ENCODE measurements at places on chromosomes 16 and 17.

- no peak overlapping the region for H3K27ac ChIP-seq
- H3K4me1 ChIP-seq, result no peaks in the 10 kb centered on the region
- H3K36me3 ChIP-seq, result no peaks in the 10 kb centered on the region
- no peak overlapping the region for H3K4me3 ChIP-seq
- no peaks in the 10 kb centered on the region for H3K27me3 ChIP-seq
Measured at GRCh38 chr16:1823821-1824220, 2.8 kb downstream of the HAGH start.

DNA sequence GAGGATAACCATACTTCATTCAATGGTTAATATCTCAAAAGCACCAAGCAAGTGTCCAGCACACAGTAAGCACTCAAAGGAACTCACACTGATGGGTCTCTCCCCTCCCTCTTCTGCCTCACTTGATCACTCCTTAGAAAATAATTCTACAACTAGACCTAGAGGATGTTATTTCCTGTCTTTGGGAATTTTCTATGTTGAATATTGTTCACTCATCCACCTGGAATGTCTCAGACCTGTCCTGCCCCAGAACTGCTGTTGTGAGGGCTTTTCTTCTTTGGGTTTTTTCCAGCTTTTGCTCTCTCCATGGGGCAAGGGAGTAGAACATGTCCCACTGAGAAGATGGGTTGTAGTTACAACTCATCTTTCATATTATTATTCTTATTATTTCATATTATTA lies 25.3 kb downstream of the NXPH3 start:
- H3K4me1 ChIP-seq, result no peaks in the 10 kb centered on the region
- H3K27ac ChIP-seq, result no peak overlapping the region
- DNase-seq, result no peak
- no peak overlapping the region for H3K4me3 ChIP-seq
- no peaks in the 10 kb centered on the region for H3K27me3 ChIP-seq

DNA sequence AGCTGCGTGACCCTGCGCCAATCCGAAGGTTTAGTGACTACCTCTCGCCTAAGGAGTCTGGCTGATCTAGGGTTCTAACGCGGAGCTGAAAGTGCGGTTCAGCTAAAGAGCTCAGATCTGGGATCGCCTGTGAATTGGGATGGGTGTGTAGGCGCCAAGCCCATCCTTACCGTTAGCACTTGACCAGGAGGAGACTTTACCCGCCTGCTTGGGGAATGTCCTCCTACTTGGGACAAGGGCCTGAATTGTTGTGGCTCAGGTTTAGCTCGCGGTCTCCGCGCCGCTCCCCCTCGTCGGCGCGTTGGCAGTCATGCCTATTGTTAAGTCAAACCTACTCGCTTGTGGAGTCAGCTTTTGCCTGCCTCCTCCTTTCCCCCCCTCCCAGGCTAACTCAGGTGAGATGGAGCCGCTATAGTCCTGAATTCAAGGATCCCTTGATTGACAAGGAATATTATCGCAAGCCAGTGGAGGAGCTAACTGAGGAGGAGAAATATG lies 480 bp downstream of the MRPS7 start:
- peak overlapping the region; percentile 55 for H3K27ac ChIP-seq
- peak; percentile 72 for DNase-seq
- peaks cover 7% of the 10 kb centered on the region for H3K4me1 ChIP-seq
- H3K4me3 ChIP-seq, result peak overlapping the region; percentile 98

DNA sequence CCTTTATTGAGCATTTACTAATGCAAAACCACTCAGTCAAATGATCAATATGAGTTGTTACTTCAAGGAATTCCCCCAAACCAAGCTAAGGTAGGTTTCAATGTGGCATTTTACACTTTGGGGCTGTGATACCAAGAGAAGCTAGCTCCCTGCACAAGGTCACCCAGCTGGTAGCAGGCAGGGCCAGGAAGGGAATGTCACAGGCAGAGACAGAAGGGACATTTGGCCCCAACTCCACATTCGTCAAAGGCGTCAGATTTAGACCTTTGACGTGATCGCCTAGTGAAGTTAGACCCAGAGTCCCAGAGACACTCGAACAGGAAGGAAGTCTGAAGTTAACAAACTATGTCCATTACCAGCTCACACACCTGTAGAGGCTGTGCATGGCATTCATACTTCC lies 5.5 kb upstream of the SMG1 start:
- no peaks in the 10 kb centered on the region for H3K27me3 ChIP-seq
- H3K4me3 ChIP-seq, result no peak overlapping the region
- no peaks in the 10 kb centered on the region for H3K36me3 ChIP-seq
- no peaks in the 10 kb centered on the region for H3K4me1 ChIP-seq
- no peak overlapping the region for H3K27ac ChIP-seq

DNA sequence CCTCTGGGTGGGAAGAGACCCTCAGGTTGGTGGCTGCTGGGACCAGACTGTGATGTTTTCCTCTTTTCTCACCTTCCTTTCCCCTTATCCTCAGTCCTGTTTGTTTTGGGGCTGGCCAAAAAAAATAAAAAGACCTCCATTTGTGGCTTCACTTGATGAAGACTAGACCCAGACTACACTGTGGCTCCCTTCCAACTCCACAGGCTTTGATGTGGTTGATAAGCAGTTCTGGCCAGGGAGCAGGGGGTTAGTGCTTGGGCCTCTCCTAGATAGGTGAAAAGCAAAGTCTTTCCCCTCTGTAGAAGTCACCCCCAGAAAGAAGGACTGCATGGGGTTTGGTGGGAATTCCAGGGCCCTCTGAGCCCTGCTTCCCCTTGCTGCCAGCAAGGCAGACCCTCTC lies 11.2 kb upstream of the ADAM11 start:
- H3K36me3 ChIP-seq, result peaks cover 6% of the 10 kb centered on the region
- H3K27me3 ChIP-seq, result no peaks in the 10 kb centered on the region
- no peak overlapping the region for H3K27ac ChIP-seq
- no peak overlapping the region for H3K4me3 ChIP-seq
- DNase-seq, result no peak
- H3K4me1 ChIP-seq, result no peaks in the 10 kb centered on the region

DNA sequence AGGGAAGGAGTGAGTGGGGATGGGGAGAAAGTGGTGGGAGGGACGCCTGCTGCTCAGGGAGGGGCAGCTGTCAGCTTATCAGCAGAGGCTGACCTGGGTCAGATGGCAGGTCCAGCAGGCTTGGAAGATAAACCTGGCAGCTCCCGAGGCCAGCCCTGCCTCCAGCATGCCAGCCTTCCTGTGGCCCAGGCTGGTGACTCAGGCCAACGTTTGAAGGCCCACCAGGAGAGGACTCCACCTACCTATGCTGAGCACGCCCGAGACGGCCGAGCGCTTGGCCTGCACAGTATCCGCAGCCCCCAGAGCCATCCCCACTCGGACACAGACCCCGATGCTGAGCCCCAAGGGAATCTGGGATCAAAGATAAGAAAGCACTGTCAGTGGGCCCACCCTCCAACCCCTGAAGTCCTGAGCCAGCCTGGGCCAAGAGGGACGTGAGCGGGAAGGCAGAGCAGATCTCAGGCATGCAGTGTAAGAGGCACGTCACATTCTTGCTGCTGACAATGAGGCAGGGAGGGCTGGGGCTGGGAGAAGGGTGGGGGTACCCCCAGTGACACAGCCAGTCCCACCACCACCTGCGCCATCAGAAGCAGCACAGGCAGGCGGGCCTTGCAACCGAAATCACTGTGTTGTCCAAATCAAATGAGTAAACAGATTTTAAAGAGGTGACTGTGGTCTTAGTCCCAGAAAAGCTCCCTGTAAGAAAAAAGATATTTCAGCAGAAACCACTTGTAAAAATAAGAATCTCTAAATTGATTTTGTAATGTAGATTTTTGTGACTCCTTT lies 12.4 kb downstream of the SLC47A2 start:
- no peaks in the 10 kb centered on the region for H3K36me3 ChIP-seq
- peak; percentile 72 for DNase-seq
- no peak overlapping the region for H3K27ac ChIP-seq
- no peak overlapping the region for H3K4me3 ChIP-seq
- no peaks in the 10 kb centered on the region for H3K27me3 ChIP-seq

- no peaks in the 10 kb centered on the region for H3K36me3 ChIP-seq
- H3K4me3 ChIP-seq, result no peak overlapping the region
- H3K27ac ChIP-seq, result no peak overlapping the region
- DNase-seq, result peak; percentile 53
Measured at GRCh38 chr16:50408001-50408561, 39.3 kb upstream of the BRD7 start.

GRCh38 chr17:17739388-17740066 lies 58.3 kb downstream of the RAI1 start:
- H3K27ac ChIP-seq, result no peak overlapping the region
- no peaks in the 10 kb centered on the region for H3K27me3 ChIP-seq
- no peaks in the 10 kb centered on the region for H3K36me3 ChIP-seq
- H3K4me3 ChIP-seq, result no peak overlapping the region

- H3K4me1 ChIP-seq, result peaks cover 8% of the 10 kb centered on the region
- no peak overlapping the region for H3K27ac ChIP-seq
- no peak overlapping the region for H3K4me3 ChIP-seq
- no peaks in the 10 kb centered on the region for H3K27me3 ChIP-seq
- no peaks in the 10 kb centered on the region for H3K36me3 ChIP-seq
- no peak for DNase-seq
Measured at GRCh38 chr17:43891851-43892646, 15.3 kb downstream of the MPP2 start.

DNA sequence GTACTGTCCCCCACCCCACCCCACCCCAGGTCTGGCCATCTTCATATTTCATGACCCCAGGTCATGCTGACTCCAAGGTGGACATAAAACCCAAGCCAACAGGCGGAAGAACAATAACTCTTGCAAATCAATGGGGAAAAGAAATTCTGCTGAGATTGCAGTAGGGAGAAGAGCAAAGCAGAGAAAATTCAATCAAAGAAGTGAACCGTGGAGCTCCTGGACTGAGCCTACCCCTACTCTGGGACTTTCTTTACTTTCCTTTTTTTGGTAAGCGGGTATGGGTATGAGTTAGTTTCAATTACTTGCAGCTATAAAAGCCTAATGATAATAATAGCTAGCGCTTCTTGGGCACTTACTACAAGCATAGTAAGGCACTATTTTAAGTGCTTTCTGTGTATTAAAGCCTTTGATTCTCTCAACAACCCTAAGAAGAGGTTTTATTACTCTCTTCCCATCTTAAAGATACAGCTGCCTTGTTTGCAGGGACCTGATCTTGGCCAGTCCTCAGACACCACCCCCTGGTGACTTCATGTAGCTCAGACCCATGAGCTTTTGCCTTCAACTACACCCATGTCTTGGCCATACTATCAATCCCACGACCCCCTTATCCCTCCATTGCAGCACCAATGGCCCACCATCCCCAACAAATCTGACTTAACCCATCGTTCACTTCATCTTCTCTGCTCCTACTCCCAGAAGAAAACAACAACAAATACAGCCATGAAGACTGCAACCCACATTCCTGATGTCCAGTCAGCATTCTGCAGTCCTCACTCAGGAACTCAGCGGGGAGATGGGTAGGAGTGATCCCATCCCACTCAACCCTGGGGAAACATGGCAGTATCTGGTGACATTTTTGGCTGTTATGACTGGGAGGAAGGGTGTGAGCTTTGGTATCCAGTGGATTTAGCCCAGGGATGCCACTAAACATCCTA lies 4.4 kb downstream of the GGA2 start:
- no peak overlapping the region for H3K27ac ChIP-seq
- H3K4me1 ChIP-seq, result peaks cover 6% of the 10 kb centered on the region
- H3K36me3 ChIP-seq, result no peaks in the 10 kb centered on the region
- DNase-seq, result no peak
- H3K27me3 ChIP-seq, result no peaks in the 10 kb centered on the region

DNA sequence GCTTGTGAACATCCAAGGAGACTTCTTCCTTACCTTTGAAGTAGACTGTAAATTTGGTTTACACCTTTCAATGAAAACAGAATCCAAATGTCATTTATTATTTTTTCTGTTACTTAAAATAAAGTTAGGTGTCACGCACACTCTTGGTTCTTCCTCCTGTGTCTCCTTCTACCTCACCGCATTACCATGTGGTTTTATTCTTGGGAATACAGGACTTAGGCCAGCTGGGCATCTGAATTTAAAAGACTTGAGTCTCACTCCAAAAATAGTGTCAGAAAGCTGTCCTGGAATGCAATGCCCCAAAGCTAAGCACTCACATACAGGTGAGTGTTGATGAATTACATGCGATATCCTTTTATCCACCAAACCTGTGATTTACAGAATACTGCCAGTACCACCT lies 66.4 kb downstream of the MAF start:
- no peak for DNase-seq
- no peak overlapping the region for H3K4me3 ChIP-seq
- no peaks in the 10 kb centered on the region for H3K27me3 ChIP-seq
- no peak overlapping the region for H3K27ac ChIP-seq

DNA sequence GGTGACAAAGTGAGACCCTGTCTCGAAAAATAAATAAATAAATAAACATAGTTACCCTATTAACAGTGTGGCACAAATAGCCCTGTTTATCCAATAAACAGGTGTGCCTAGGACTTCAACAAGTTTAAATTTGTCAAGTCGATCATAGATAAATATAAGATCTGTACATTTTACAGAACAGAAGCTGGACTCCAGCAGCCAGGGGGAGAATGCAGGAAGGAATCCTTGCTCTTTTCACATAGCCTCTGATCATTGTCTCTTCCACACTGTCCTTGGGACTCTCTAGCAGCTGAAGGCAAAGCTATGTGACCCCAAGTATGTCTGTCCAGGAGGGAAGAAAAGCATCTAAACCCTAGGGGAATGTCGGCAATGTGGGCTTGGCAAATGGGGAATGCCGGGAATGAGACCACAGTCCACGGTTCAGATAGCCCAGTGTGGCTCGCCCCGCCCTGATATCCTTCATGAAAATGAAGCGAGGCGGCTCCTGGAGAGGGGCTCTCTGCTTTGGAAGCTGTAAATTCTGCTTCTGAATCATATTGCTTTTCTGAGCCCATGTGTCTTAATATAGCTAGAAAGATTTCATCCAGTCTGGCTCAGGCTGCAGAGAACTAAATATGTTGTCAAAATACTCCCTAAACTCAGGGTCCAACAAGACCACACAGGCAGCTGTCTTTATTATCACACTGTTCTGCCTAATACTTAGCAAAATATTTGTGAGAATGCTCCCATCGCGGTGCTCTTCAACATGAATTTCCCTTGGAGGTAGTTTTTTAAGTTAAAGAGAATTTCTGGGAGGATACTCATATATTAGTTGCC lies 24.9 kb upstream of the GRB2 start:
- H3K4me3 ChIP-seq, result no peak overlapping the region
- no peaks in the 10 kb centered on the region for H3K27me3 ChIP-seq
- peak; percentile 96 for DNase-seq
- no peak overlapping the region for H3K27ac ChIP-seq

GRCh38 chr17:62059414-62059813 lies 5.7 kb downstream of the MED13 start:
- DNase-seq, result no peak
- H3K27ac ChIP-seq, result no peak overlapping the region
- no peak overlapping the region for H3K4me3 ChIP-seq
- H3K4me1 ChIP-seq, result peaks cover 1% of the 10 kb centered on the region

GRCh38 chr16:70399381-70399780 lies 39.5 kb downstream of the ST3GAL2 start:
- H3K27me3 ChIP-seq, result no peaks in the 10 kb centered on the region
- DNase-seq, result no peak
- H3K36me3 ChIP-seq, result peaks cover 4% of the 10 kb centered on the region
- H3K27ac ChIP-seq, result no peak overlapping the region
